ENCODE measurements at places on chromosomes 2 and 18. TPM values are rescaled to one million over a fixed set of nuclear protein-coding genes. Genes with fewer than 3 reads are reported as not detected.

- peaks cover 40% of the 10 kb centered on the region for H3K27me3 ChIP-seq
- H3K4me1 ChIP-seq = peaks cover 7% of the 10 kb centered on the region
- H3K36me3 ChIP-seq = no peaks in the 10 kb centered on the region
- no peak for DNase-seq
- no peak overlapping the region for H3K4me3 ChIP-seq
- H3K27ac ChIP-seq = no peak overlapping the region
Measured at GRCh38 chr2:75204833-75205232, 5.5 kb upstream of the TACR1 start.

Gene UGT1A3
- not detected for total RNA-seq

DNA sequence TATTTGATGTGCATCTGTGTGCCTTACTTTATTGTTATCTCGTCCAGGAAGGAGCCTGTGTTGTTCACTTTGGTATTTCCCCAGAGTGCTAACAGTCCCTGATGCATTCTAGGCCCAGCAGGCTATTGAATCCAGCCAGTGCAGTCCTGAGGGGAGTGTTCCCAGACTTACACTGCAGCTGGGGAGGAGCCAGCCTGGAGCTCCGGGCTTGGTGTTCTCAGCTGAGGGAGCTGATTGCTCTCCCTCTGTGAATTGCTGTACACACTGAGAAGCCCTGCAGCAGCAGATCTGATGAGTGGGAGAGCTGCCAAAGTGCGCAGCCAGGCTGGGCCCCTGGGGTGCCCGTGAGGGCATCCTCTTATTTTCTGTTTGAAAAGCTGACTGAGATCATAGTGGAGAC lies 159.2 kb downstream of the GALNT3 start:
- H3K4me1 ChIP-seq = peaks cover 8% of the 10 kb centered on the region
- no peaks in the 10 kb centered on the region for H3K27me3 ChIP-seq

GRCh38 chr2:128374001-128374710 lies 55.5 kb upstream of the HS6ST1 start:
- no peaks in the 10 kb centered on the region for H3K36me3 ChIP-seq
- no peak overlapping the region for H3K4me3 ChIP-seq
- no peak overlapping the region for H3K27ac ChIP-seq
- peaks cover 6% of the 10 kb centered on the region for H3K4me1 ChIP-seq

- no peak for DNase-seq
- H3K4me1 ChIP-seq = no peaks in the 10 kb centered on the region
- H3K27me3 ChIP-seq = no peaks in the 10 kb centered on the region
Measured at GRCh38 chr2:68107475-68107874, 44.7 kb upstream of the C1D start.

Gene SAG
- total RNA-seq = 0.02 TPM

- H3K36me3 ChIP-seq = peaks cover 3% of the 10 kb centered on the region
- H3K4me3 ChIP-seq = peak overlapping the region; percentile 86
- DNase-seq = peak; percentile 38
- peak overlapping the region; percentile 56 for H3K27ac ChIP-seq
- H3K4me1 ChIP-seq = peaks cover 12% of the 10 kb centered on the region
Measured at GRCh38 chr2:71226096-71226964, 573 bp downstream of the PAIP2B start.

DNA sequence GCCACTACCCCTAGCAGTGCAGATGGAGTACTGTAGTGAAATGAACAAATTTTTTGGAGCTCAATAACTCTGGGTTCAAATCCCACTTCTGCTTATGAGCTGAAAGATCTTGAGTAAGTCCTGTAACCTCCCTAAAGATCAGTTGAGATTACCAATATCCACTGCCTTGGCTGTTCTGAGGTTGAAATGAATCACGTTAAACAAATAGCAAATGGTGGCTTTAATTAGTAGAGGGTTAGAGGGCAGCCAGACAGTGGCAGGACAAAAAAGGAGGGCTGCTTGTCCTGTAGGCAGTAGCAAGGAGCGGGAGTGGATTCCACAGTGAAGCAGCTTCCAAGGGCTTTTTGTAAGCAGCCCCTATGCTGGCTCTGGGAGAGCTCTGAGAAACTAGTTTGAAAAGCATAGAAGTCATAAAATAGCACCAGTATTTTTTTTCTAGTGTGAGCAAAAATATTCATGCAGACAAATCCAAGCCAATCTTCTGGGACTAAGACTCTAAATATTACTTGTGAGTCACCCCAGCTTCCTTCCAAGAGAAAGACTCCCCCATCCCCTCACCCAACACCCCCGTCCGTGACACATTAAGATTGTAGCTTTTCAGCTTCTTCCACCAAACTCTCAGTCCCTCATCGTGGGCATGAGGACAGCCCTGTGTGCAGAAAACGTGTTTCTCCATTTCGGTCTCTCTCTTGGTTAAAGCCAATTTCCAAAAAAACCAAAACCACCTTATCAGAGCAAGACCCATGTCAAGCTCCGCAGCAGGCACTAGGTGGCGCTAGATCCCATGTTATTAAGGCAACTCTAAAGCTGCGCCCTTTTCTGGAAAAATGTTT lies 123.5 kb upstream of the LGALSL start:
- no peaks in the 10 kb centered on the region for H3K36me3 ChIP-seq
- peak overlapping the region; percentile 56 for H3K4me3 ChIP-seq
- peaks cover 10% of the 10 kb centered on the region for H3K27me3 ChIP-seq
- DNase-seq = peak; percentile 73

GRCh38 chr2:235366390-235366789 lies 127.5 kb upstream of the AGAP1 start:
- no peak overlapping the region for H3K27ac ChIP-seq
- no peak overlapping the region for H3K4me3 ChIP-seq

- no peaks in the 10 kb centered on the region for H3K27me3 ChIP-seq
- no peaks in the 10 kb centered on the region for H3K4me1 ChIP-seq
- no peak for DNase-seq
- H3K4me3 ChIP-seq = no peak overlapping the region
Measured at GRCh38 chr2:39867268-39867667, 88.2 kb upstream of the THUMPD2 start.

GRCh38 chr2:8535469-8535795 lies 146.4 kb upstream of the ID2 start:
- H3K36me3 ChIP-seq = peaks cover 3% of the 10 kb centered on the region
- no peak overlapping the region for H3K4me3 ChIP-seq
- H3K27me3 ChIP-seq = no peaks in the 10 kb centered on the region
- H3K4me1 ChIP-seq = peaks cover 48% of the 10 kb centered on the region
- H3K27ac ChIP-seq = no peak overlapping the region

- H3K27me3 ChIP-seq = peaks cover 2% of the 10 kb centered on the region
- no peak overlapping the region for H3K4me3 ChIP-seq
Measured at GRCh38 chr2:9102861-9103662, 99.6 kb upstream of the MBOAT2 start.

Gene SERPINB10
- 2.8 TPM for total RNA-seq

DNA sequence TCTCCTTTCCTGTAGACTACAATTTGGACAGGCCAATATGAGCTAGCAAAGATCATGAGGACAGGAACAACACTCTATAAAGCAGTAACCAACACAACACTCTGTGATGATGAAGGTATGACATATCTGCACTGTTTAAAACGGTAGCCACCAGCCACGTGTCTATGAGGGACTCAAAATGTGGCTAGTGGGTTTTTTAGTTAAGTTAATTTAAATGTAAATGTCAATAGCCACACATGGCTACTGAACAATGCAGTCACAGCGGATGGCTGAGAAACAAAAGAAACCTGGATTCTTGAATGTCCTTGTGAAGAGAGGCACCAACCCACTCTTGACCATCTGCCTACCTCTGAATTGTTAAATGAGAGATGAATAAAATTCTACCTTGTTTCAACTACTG lies 33.9 kb downstream of the FANCL start:
- no peak overlapping the region for H3K4me3 ChIP-seq
- peaks cover 8% of the 10 kb centered on the region for H3K36me3 ChIP-seq
- no peaks in the 10 kb centered on the region for H3K4me1 ChIP-seq
- DNase-seq = no peak
- no peak overlapping the region for H3K27ac ChIP-seq

DNA sequence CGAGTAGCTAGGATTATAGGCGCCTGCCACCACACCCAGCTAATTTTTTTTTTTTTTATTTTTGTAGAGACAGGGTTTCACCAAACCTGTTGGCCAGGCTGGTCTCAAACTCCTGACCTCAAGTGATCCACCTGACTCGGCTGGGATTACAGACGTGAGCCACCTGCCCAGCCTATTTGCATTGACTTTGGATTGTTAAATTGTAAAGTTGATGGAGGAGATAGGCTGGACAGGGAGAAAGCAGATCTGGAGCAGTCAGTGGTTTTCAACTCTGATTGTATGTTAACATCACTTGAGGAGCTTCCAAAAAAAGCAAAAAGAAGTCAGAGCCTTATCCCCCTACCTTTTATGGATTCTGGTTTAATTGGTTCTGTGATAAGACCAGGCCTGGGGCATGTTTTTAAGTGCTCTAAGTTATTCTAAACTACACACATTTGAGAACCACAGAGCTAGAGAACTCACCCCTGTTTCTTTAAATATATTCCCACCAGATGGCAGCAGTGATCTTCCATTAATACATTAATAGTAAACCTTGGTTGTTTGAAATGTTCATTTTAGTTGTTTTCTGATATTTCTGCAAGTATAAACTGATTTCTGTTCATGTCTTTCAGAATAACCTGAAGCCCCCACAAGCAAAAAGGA lies 7.5 kb downstream of the C2orf49 start:
- H3K27me3 ChIP-seq = no peaks in the 10 kb centered on the region
- peaks cover 4% of the 10 kb centered on the region for H3K4me1 ChIP-seq
- H3K4me3 ChIP-seq = no peak overlapping the region
- H3K36me3 ChIP-seq = peaks cover 14% of the 10 kb centered on the region
- no peak overlapping the region for H3K27ac ChIP-seq
- no peak for DNase-seq

GRCh38 chr18:36299015-36299414 lies 1.5 kb downstream of the FHOD3 start:
- peak overlapping the region; percentile 19 for H3K4me3 ChIP-seq
- no peak for DNase-seq
- H3K27me3 ChIP-seq = peaks cover 48% of the 10 kb centered on the region
- no peaks in the 10 kb centered on the region for H3K4me1 ChIP-seq
- no peaks in the 10 kb centered on the region for H3K36me3 ChIP-seq

GRCh38 chr2:208713066-208713745 lies 306.6 kb downstream of the PTH2R start:
- H3K36me3 ChIP-seq = no peaks in the 10 kb centered on the region
- no peaks in the 10 kb centered on the region for H3K4me1 ChIP-seq
- H3K4me3 ChIP-seq = no peak overlapping the region

GRCh38 chr2:85472261-85472660 lies 53.7 kb downstream of the SH2D6 start:
- H3K36me3 ChIP-seq = no peaks in the 10 kb centered on the region
- H3K4me3 ChIP-seq = no peak overlapping the region
- no peaks in the 10 kb centered on the region for H3K27me3 ChIP-seq
- H3K27ac ChIP-seq = no peak overlapping the region

Gene GULP1
- total RNA-seq = not detected

GRCh38 chr2:208579678-208580077 lies 173.1 kb downstream of the PTH2R start:
- DNase-seq = no peak
- no peaks in the 10 kb centered on the region for H3K27me3 ChIP-seq
- H3K36me3 ChIP-seq = no peaks in the 10 kb centered on the region
- no peaks in the 10 kb centered on the region for H3K4me1 ChIP-seq
- no peak overlapping the region for H3K27ac ChIP-seq

DNA sequence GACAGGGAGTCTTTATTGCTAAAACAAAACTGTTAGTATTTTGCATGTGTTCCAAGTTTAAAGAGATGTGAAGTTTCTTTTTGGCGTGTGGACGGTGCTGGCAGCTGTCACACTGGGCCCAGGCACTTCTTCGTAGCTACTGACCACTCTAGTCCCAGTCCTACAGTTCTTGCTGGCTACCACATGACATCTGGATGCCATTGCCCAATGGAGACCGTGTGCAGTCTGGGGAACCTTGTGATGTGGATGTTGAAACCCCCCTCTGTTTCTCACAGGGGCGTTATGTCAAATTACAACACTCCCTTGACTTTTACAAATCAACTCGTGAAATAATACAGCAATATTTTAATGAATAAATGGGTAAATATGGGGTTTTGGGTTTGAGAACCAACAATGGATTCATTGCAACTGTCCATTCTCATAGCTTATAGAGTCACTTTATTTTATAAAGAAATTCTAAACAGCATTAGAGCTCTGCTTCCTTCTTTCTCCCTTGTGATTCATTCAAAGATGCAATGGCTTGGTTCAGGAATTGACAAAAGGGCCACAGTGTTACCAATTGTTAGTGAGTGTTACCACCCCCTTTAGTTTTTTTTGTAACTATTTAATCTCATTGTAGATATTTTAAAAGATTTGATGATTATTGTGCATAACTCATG lies 1.2 kb downstream of the GPD2 start:
- DNase-seq = no peak
- peaks cover 22% of the 10 kb centered on the region for H3K4me1 ChIP-seq
- peak overlapping the region; percentile 97 for H3K27ac ChIP-seq
- H3K27me3 ChIP-seq = no peaks in the 10 kb centered on the region

- DNase-seq = no peak
- H3K4me1 ChIP-seq = no peaks in the 10 kb centered on the region
- H3K36me3 ChIP-seq = no peaks in the 10 kb centered on the region
- H3K4me3 ChIP-seq = no peak overlapping the region
Measured at GRCh38 chr18:549967-550366, 30.2 kb upstream of the CETN1 start.

- H3K27ac ChIP-seq = no peak overlapping the region
- DNase-seq = no peak
- H3K27me3 ChIP-seq = no peaks in the 10 kb centered on the region
- H3K4me1 ChIP-seq = no peaks in the 10 kb centered on the region
Measured at GRCh38 chr2:71935262-71935848, 212.3 kb downstream of the CYP26B1 start.

- no peak overlapping the region for H3K4me3 ChIP-seq
- H3K27me3 ChIP-seq = no peaks in the 10 kb centered on the region
- no peaks in the 10 kb centered on the region for H3K4me1 ChIP-seq
- H3K36me3 ChIP-seq = no peaks in the 10 kb centered on the region
- DNase-seq = no peak
Measured at GRCh38 chr18:50610349-50610748, 50.5 kb downstream of the MAPK4 start.

All from activated T-cell treated with anti-CD3 and anti-CD28 coated beads, Interleukin-2, amount 50 U/mL, for 72 hours (primary cell).